ENCODE measurements at places on chromosomes 1 and 21. TPM values are rescaled to one million over a fixed set of nuclear protein-coding genes. Genes with fewer than 3 reads are reported as not detected.

Gene KRTAP11-1
- not detected for total RNA-seq

Gene RIPPLY3
- not detected for total RNA-seq

Gene CCDC24
- total RNA-seq = under 0.01 TPM

Gene NR0B2
- total RNA-seq = not detected

Gene RCSD1
- total RNA-seq = 45.9 TPM

Gene SDHB
- total RNA-seq = 163 TPM

Gene RNU1-4
- total RNA-seq = under 0.01 TPM

Gene RHD
- 2.1 TPM for total RNA-seq

Gene PAX7
- total RNA-seq = 13.0 TPM

Gene LCE3E
- not detected for total RNA-seq

Gene FRRS1
- 5.7 TPM for total RNA-seq

Gene OR2T35
- total RNA-seq = not detected

Gene OR2L5
- not detected for total RNA-seq

Gene GPR89B
- 39.7 TPM for total RNA-seq

Gene ARHGEF11
- 24.0 TPM for total RNA-seq

Gene UQCRH
- total RNA-seq = 480 TPM

Gene GPATCH3
- total RNA-seq = 15.7 TPM

Gene FCGR3A
- total RNA-seq = 1.6 TPM

Gene NPHS2
- total RNA-seq = not detected

Gene FCRL1
- total RNA-seq = under 0.01 TPM

Gene SMIM11
- total RNA-seq = 6.3 TPM

Gene PRAMEF1
- not detected for total RNA-seq

Gene EPS8L3
- total RNA-seq = not detected

Gene KRTAP19-8
- not detected for total RNA-seq

Gene MATN1
- total RNA-seq = 1.6 TPM

Gene HEYL
- 11.0 TPM for total RNA-seq

Gene SH3GLB1
- 57.9 TPM for total RNA-seq

Gene PROK1
- total RNA-seq = not detected

Gene OR6N1
- not detected for total RNA-seq

Gene TMCO4
- 2.6 TPM for total RNA-seq

Gene KIF17
- total RNA-seq = 3.7 TPM

Gene DDX20
- total RNA-seq = 12.0 TPM

Gene C8B
- not detected for total RNA-seq

Gene MSH4
- total RNA-seq = 1.0 TPM

Gene RC3H1
- 19.8 TPM for total RNA-seq

Gene FAM151A
- not detected for total RNA-seq

Gene LEFTY1
- total RNA-seq = 0.52 TPM

Gene GPR37L1
- under 0.01 TPM for total RNA-seq

Gene MAP10
- 2.1 TPM for total RNA-seq

Gene TMPRSS15
- 0.52 TPM for total RNA-seq

Gene OR13G1
- total RNA-seq = not detected

Gene NBPF10
- 1.6 TPM for total RNA-seq

Gene LYPD8
- not detected for total RNA-seq

Gene OR2T11
- not detected for total RNA-seq

Gene ACKR1
- 4.7 TPM for total RNA-seq

Gene SFN
- not detected for total RNA-seq

Gene KRTAP19-3
- not detected for total RNA-seq

Gene CCT8
- total RNA-seq = 176 TPM

Gene KANK4
- 8.4 TPM for total RNA-seq

Gene BRDT
- total RNA-seq = not detected

Gene GBP2
- total RNA-seq = 1.6 TPM
